Inflammatory macrophage treated with lipopolysaccharide for 4 hours (primary cell): ENCODE measurements at places on chromosomes 16 and 17.

DNA sequence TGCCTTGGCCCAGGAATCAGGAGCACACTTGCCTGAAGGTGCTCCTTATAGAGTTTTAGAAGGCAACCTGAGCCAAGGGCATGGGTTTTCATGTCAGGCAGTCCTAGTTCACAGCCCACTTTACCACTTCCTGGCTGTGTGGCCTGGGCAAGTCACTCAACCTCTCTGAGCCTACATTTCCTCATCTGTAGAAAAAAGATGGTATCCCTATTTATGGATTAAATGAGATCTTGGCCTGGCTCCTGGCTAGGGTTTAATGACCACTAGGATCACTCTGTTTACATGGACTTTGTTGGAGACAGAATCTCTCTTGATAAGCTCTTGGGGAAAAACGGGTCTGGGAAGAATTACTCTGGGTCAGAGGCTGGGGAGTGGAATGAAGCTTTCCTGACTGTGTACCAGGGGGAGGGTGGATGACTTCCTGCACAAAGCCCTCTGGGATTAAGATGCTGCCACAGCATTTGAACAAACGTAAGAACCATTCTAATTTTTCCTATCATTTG lies 2.3 kb downstream of the MT2A start:
- DNase-seq, result no peak

DNA sequence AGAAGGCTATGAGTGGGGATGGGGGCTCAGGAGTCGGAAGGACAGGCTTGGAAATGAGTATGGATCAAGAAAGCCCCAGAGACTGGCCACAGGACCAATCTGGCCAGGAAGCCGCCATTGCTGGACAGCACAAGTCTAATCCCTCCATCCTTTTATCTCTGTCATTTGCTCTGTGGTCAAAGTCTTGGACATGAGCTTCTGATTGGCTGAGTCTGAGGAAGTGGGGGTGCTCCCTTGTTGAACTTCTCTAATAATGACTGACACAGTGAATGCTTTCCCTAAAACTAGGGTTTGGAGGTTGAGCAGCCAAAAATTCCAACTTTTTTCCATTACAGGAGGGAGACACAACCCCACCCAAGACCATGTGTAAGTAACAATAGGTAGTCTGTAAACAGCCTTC lies 97.4 kb downstream of the MARF1 start:
- DNase-seq, result no peak

DNA sequence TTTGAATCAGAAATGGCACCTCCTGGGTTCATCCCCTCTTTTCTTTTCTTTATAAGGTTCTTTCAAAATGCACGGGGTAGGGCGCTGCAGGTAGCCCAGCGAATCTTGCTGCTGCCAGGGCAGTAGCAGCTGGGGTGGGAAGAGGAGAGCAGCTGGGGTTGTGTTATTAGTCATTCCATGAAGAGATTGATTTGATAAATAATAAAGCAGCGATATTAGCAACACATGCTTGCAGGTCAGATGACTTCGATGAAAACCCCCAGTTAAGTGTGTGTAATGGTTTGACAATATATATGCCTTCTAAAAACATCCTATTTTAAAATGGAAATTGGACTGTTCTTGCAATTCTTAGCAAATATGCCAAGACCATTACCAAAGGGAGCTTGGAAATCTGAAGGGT lies 200.7 kb downstream of the CCDC182 start:
- no peak for DNase-seq

GRCh38 chr16:57023541-57024249 lies 34.3 kb downstream of the NLRC5 start:
- DNase-seq, result no peak

- DNase-seq, result peak; percentile 51
Measured at GRCh38 chr17:2071455-2072281, 16.8 kb downstream of the HIC1 start.

DNA sequence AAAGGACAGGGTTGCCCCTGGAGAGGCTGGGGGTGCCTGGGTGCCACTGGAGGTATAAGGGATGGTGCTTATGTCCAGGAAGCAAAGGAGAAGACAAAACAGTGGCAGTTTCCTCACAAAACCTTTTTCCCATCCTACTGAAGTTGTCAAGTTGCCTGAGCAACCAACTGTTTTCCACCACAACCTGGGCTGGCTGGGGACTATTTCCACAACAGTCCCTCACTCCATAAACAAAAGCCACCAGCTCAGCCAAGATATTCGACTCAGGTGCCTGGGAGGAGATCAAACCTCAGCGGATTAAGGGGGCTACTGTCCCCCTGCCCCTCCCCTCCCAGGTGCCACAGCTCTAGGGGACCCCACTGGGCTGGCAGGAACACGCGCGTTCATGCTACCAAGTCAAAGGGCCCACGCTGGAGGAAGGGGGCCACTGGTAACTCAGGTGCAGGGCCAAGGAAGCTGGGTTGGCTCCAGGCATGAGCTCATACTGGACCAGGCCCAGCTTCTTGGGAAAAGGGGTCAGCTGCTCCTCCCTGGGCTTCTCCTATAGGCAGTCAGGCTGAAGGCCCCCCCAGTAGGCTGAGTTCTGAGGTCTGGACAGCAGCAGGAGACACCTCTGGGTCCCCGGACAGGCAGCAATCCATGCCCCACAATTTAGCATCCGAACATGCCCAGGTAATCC lies 45.7 kb upstream of the MRPS23 start:
- no peak for DNase-seq

DNA sequence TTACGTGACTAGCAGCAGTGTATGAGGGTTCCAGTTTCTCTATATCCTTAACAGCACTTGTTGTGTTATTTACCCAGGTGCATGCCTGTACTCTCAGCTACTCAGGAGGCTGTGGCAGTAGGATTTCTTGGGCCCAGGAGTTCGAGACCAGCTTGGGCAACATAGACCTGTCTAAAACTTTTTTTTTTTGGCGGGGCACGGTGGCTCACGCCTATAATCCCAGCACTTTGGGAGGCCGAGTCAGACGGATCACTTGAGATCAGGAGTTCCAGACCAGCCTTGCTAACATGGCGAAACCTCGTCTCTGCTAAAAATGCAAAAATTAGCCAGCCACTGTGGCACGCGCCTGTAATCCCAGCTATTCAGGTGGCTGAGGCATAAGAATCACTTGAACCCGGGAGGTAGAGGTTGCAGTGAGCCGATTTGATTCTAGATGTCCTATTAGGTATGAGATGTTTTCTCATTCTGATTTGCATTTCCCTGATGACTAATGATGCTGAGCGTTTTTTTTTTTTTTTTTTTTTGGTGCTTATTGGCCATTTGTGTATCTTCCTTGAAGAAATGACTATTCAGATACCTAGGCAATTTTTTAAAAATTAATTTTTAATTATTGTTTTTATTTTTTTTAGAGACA lies 13.4 kb downstream of the CASC3 start:
- DNase-seq, result no peak

- no peak for DNase-seq
Measured at GRCh38 chr16:88084881-88085280, 133.6 kb downstream of the BANP start.

DNA sequence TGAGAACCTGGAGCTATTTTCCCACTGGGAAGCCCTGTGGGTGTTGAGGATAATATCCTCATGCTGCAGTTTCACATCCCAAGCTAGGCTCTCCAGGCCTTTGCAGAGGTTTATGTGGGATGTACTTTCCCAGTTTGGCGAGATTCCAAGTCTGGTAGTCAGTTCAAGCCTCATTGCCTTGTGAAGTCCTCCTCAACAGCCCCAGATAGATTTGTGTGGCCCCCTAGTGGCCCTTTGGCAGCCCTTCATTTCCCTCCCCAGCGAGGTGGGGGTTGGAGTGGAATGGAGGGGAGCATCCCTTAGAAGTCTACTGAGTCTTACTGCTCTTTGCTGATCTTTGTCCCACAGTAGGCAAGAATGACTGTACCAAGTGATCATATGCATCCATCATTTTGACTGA lies 137.9 kb downstream of the CDH11 start:
- DNase-seq, result no peak

DNA sequence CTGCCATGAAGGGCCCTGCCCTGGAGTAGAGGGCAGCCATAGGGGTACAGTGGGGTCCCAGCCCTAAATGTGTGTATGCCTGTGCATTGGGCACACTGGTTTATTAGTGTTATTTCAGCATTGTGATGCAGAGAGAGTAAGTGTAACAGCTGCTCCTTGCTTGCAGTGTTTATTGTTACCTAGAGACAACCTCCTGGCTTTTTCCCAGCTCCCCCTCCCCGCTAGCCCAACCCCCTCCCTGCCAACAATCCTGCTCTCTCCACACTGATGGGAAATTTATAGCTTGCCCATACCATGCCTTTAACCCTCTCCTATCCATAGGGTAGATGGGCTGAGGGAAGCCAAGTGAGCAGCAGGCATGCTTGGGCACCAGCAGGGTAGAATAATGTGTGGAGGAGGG lies 51.3 kb downstream of the NEUROD2 start:
- no peak for DNase-seq

DNA sequence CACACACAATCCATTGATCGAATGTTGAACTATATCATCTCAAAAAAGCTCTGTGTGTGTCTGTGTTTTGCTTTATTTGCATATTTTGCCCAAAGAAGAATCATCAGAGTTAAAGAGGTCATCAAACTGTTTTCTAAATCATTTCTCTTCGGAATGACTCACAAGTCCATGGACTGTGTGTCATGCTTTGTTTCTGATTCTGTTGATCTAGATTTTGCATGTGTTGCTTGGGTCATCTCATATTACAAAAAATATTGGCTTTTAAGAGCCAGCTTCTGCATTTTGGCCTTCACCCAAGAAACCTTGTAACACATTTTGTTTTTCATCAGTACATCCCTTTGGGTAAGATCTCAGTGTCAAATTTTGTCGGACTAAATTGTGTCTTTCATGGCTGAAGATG lies 471.2 kb upstream of the HSBP1 start:
- DNase-seq, result peak; percentile 4

- no peak for DNase-seq
Measured at GRCh38 chr17:17722906-17723353, 41.7 kb downstream of the RAI1 start.
